ENCODE measurements at places on chromosomes 6 and 20. TPM values are rescaled to one million over a fixed set of nuclear protein-coding genes. Genes with fewer than 3 reads are reported as not detected.

GRCh38 chr20:45550765-45551164 is 3.6 kb upstream of the EPPIN start:
- no peak for DNase-seq

GRCh38 chr6:3490625-3490980 is 33.8 kb upstream of the SLC22A23 start:
- DNase-seq = no peak

DNA sequence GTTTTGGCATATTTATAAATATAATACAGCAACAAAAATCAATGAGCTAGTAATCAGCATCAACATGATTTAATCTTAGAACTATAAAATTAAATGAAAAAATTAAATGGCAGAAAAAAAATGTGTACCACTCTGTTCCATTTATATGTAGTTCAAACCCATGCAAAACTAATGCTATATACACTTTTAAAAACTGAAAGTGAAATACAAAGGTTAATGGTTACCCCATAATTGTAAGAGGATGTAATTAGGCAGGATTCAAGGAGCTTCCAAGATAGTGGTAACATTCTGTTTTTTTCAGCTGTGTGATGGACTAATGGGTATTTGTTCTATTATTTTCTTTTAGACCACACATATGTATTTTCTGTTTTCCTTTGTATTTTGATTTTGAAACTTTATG is 492.1 kb downstream of the UTRN start:
- no peak for DNase-seq

DNA sequence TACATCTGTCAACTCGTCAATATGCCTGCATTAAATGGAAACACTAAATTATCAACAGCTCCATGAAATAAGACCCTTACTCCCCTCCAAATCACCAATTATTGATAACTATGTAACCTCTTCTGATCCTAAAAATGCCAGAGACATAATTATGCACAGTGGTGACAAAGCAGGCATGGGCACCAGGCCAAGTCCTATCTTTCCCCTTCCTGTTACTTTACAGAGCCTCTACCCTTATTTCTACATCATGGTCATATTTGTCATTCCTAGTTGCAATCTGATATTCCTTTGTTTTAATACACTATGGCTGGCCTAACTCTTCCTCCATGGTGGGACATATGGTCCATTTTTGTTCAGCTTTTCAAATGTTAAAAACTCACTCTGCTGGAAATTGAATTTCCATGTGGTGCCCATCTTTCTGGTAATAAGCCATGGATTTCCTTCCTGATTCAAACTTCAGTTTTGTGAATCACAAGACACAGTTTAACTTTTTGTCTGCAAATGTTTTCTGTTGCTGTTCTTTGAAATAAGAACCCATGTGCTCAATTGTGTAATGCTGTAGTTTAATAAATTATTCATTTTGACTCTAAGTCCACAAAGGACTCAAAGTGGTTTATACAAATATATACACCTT is 41.8 kb upstream of the ARFGEF2 start:
- peak; percentile 42 for DNase-seq

- DNase-seq = no peak
Observed at GRCh38 chr6:97563529-97563928, 280.5 kb upstream of the MMS22L start.

- no peak for DNase-seq
Observed at GRCh38 chr6:161440299-161440698, 166.4 kb upstream of the AGPAT4 start.

DNA sequence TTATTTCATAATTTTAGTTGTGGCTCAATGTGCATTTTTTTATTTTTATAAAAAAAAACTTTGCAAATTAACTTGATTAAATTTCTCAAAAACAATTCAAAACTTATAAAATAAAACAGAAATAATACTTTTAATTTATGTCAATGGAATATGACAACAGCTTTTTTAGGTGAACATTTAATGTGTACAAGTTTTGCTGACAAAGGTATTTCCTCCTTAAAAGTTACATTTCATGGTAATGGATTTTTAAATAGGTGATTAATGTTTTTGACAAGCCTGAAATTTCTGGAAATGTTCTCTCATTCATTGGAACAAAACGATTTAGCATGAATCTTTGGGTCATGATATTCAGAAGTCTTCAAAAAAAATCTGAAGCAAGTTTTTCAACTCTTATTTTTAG is 1160.0 kb downstream of the HACE1 start:
- no peak for DNase-seq

The PCK1 gene
- not detected for total RNA-seq

The SLC22A23 gene
- 1.6 TPM for total RNA-seq

The WFDC12 gene
- total RNA-seq = not detected
